ENCODE measurements at places on chromosomes 13 and 19.

DNA sequence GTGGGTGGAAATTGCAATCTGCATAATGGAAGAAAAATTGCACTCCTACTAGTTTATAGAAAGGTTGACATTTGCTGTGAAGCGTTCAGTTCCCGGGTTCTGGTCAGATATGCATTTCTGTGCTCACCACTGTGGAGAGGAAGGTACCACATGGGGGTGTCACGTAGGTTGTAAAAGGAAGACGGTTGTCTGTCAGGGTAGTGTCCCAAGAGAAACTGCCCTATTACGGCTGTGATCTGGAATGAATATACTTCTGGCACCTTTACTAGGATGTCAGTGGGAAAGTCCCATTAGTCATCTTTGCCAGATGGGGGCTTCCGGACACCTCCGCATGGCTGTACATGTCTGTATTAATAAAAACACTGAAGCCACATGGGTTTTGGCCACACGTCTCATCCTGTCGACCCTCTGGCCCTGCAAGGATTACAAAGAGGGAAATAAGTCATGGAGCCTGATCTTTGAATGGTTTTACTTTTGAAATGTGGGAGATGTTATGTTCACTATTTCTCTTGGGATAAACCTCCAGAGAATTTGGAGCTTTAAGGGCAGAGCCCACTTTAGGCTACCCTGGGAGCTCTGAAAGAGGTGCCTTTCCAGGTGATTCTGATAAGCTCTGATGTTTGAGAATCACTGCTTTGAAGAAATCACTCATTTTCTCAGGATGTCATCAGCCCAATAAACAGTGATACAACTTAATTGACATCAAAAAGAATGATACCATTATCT is 133.9 kb downstream of the AKAP11 start:
- DNase-seq: no peak

GRCh38 chr19:30063650-30064347 is 121.8 kb downstream of the URI1 start:
- DNase-seq: no peak

- no peak for DNase-seq
Observed at GRCh38 chr13:80454245-80454644, 113.3 kb upstream of the SPRY2 start.

DNA sequence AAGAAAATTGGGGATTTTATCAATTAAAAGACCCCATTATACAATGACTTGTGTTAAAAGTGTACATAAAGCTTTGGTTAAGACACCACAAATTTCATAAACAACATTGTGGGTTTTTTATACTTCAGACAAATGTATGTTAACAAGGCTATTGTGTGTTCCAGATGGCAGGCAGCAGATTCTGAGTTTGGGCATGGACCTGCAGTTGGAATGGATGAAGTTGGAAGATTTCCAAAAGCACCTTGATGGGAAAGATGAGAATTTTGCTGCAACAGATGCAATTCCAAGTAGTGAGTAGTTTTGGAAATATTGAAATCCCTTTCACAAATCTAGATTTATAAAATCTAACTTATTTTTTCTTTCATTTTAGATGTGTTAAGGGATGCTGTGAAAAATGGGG is 25.4 kb downstream of the MPHOSPH8 start:
- DNase-seq: no peak

DNA sequence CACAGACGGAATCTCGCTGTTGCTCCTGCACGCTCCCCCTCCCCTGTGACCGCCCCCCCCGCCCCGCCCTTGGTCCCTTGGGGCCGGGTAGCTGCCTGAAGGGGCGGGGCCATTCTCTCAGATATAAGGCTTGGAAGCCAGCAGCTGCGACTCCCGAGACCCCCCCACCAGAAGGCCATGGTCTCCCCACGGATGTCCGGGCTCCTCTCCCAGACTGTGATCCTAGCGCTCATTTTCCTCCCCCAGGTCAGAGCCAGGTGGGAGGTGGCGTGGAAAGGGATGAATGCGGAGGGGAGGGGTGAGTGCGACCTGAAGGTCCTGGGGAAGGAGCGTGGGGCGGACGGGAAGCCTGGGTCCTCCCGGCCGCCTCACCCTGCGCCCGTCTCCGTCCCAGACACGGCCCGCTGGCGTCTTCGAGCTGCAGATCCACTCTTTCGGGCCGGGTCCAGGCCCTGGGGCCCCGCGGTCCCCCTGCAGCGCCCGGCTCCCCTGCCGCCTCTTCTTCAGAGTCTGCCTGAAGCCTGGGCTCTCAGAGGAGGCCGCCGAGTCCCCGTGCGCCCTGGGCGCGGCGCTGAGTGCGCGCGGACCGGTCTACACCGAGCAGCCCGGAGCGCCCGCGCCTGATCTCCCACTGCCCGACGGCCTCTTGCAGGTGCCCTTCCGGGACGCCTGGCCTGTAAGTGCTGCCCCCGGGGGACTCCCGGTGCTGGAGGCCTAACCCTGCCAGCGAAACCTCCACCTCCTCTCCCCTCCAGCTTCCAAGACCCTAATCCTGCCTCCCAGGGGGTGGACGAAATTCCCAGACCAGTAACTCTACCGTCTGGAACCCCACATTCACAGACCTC is at the start of gene DLL3:
Gene DLL3, plus strand, starts transcription at position 150 of the 845 bp plus-strand sequence. Its CDS starts 28 bp downstream, at position 178.
- DNase-seq: no peak

GRCh38 chr19:56740501-56740900 is 68.9 kb upstream of the ZNF835 start:
- DNase-seq: no peak

GRCh38 chr19:34171539-34171876 is 796 bp upstream of the LSM14A start:
- DNase-seq: peak; percentile 18

- DNase-seq: no peak
Observed at GRCh38 chr19:54790711-54791110, 12.7 kb upstream of the KIR2DL4 start.

DNA sequence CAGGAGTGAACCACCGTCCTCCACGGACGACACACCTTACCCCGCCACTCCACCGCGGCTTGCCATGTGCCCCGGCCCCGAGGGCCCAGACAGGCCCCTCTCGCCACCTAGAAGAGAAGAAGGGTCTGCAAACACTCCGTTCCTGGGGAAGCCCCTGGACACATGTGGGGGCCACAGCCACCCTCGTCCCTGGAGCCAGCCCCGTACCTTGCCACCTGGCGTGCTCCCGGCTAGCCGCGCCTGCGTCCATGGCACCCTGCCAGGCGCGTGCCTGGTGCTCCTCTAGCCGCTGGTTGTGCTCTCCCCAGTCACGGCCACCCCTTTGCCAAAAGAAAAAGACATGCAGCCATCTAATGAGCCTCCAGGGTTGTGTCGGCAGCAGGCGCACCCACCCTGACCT is 19.9 kb upstream of the TINCR start:
- no peak for DNase-seq

DNA sequence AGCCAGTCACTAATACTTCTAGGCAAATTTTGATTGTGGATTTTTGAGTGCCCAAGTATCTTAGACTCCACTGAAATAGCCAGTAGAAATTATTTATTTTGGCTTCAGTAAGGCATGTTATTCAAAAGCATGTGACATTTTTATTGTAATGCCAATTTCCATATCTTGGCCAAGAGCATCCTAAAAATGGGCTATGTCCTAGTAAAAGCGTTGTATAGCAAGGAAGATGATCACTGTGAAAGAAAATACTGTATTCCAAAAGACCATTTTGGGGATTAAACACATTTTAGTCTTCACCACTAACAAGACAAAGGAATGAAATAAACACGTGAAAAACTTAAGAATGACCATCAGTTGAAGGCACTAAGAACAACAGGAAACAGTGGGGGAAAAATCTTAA is 149.1 kb downstream of the NUFIP1 start:
- no peak for DNase-seq

DNA sequence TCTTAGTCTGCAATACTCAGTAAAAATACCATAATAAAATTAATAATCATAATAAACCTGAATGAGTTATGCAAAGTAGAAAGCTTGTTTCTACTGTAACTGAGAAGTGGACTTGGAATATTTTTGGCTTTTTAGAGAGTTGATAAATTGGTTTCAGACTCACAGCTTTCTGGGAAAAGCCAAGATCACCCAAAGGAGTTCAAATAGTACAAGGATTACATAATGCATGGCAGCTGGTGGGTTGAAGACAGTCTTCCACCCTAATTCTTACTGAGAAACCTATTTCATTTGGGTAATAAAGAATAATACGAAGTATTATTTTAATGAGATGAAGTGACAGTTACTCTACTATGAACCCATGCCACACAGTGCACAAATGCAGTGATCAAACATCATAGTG is 139.4 kb upstream of the KLF12 start:
- no peak for DNase-seq

- DNase-seq: no peak
Observed at GRCh38 chr19:16497042-16497441, 848 bp downstream of the C19orf44 start.

All from stimulated activated CD4-positive, alpha-beta T cell treated with anti-CD3 and anti-CD28 coated beads, TNF-alpha, amount 100 ng/mL, for 1 hour (primary cell).